ENCODE measurements at places on chromosomes 1 and 21. TPM values are rescaled to one million over a fixed set of nuclear protein-coding genes. Genes with fewer than 3 reads are reported as not detected.

GRCh38 chr1:173210283-173210682 lies 3.2 kb upstream of the TNFSF4 start:
- DNase-seq, result no peak

DNA sequence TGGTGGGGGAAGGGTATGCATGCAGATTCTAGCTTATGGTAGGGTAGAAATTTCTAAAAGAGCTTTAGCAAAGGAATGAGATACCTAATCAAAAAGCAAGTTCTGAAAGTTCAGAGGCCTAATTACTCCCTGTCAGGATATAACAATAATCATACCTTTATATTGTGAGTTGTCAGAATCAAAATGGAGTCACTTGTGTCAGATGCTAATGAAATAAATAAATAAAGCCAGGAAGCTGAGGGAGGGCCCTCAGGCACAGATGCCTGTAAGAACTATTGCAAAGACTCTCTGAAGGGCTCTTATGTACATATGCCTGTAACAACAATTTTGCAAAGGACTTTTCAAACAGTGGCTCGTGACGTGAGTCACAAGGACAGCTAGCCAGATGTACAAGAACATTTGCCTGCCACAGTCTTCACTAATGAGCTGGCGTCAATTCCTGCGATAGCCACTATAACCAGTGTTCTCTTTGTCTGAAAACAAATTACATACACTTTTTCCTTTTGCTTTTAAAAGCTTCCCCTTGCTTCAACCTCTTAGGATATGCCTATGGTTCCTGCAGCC lies 27.4 kb upstream of the DNASE2B start:
- DNase-seq, result no peak

DNA sequence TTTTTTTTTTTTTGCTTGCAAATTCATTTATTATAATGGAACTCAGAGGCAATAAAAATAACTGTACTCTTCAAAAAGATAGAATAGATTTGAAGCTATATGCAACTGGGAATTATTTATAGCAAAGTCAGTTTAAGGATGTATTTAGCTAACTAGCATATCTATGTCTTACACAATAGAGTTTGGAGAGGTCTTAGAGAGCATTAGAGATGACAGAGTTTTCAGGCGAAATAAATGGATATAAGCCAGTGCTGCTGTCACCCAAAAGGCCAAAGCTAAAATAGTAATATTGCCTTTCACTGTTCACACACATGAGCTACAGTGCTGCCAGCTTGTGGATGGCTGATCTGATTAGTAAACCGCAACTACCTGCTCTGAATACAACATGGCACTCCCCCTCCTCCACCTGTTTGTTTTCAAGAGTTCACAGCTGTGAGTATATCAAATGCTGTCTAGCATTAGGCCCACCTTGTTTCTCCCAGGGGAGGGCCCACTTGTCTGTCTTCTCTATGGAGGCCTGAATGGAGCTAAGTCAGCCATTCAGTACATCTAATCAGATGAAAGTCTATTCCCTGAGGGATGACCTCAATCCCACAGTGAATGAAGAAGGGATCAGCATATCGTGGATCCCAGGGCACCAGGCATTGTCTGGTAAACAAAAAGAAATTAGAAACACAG lies 25.2 kb upstream of the SSX2IP start:
- no peak for DNase-seq

DNA sequence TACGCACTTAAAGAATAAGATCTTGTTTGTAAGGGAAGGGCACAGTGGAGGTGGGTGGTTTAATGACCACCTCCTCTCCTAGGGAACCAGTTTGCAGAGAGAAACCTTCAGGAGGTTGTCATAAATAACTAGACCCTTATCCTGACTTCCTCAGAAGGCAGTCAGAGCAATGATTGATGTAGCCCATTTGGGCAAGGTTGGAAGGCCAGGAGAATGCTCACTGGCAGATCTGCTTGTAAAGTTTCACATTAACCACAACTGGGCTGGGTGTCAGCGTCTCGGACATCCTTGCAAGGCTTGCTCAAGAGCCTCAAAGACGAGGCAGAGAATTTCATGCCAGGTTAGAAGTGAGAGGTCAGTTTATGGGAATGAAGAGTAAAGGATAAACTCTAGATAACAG lies 87.6 kb upstream of the TRABD2B start:
- DNase-seq, result no peak

DNA sequence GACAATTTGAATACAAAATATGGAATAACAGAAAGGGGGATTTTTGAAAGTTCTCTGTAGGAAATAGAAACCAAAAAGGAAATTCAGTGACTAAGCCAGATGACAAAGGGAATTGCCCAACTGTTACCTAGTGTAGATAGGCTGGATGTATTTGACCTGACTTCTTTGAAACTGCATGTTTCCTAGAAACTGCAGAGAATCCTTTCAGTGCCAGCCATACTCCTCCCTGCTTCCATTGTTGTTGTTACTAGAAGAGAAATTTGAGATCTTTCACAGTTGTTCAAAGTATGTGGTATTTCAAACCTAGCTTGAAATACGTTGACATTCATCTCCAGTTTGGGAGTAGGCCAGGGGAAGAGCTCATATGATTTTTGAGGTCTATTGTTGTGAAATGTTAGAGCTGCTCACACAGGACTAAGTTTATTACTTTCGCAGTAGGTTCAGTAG lies 1.8 kb upstream of the GBP5 start:
- DNase-seq, result no peak

DNA sequence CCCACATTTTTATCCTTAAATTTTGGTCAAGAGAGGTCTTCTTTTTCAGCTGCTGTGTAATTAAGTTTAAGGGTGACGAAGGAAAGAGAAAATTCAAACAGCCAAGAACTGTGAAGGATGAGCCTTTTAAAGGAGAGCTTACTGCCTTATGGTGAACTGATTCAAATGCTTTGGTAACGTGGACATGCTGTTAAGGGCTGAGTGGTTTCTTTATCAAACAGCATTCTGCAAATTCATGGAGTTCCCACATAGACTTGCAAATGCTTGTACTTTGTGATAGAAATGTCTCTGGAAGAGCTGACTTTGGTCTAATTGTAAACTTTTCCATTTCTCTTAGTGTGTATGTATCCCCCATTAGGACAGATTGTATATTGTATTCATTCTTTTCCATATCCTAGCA lies 93.8 kb downstream of the CHD1L start:
- DNase-seq, result no peak

DNA sequence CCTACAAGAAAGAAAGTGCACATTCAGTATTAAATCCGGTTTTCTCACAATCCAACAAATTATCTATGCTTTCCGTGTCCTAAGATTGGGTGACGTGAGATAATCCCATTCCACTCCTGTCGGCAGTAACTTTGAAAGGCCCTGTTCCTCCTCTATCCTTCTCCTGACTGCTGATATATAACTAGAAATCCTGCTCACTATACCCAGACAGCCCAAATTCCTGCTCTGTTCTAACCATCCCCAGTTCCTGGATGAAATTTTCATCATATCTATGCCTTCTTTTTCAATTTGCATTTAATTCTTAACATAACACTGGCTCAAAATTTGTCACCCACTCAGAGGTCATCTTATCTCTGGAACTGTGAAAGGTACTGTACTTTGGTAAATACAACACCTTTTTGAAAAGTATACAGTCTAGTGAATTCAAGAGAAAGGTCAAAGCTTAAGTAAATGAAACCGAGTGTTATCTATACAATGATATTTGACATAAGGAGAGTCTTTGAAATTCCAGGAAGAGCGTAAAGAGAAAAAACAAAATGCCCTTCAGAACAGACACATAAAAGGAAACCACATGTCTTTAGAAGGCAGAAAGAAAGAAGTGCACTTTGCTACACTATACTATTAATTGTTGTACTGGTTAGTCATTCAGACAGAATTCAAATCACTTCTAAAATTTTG lies 200.5 kb upstream of the NEGR1 start:
- no peak for DNase-seq

GRCh38 chr1:91402023-91402422 lies 2.6 kb downstream of the HFM1 start:
- DNase-seq, result peak; percentile 33

- no peak for DNase-seq
Measured at GRCh38 chr1:152912900-152913299, 4.6 kb downstream of the IVL start.

DNA sequence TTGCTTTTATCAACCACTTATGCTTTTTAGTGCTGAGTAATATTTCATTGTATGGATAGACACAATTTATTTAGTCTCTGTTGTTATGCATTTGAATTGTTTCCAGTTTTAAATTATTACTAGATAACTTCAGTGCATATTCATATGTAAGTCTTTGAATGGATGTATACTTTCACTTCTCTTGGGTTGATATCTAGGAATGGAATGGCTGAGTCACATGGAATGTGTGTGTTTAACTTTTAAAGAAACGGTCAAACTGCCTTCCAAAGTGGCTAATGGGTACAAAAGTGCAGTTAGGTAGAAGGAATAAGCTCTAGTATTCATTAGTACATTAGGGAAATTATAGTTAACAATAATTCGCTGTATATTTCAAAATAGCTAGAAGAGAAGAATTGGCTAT lies 82.4 kb downstream of the NPHS2 start:
- DNase-seq, result no peak

GRCh38 chr1:28822799-28823198 lies 10.8 kb downstream of the OPRD1 start:
- peak; percentile 79 for DNase-seq

- no peak for DNase-seq
Measured at GRCh38 chr1:194466706-194467105, 1280.3 kb upstream of the B3GALT2 start.

LZIC gene
- 9.6 TPM for polyA plus RNA-seq

B3GALT5 gene
- polyA plus RNA-seq, result 0.35 TPM

LDLRAD1 gene
- not detected for polyA plus RNA-seq

SLC35F3 gene
- 1.5 TPM for polyA plus RNA-seq

TP73 gene
- 0.64 TPM for polyA plus RNA-seq

BEND5 gene
- 4.3 TPM for polyA plus RNA-seq
